ENCODE measurements at places on chromosomes 12 and 14.

DNA sequence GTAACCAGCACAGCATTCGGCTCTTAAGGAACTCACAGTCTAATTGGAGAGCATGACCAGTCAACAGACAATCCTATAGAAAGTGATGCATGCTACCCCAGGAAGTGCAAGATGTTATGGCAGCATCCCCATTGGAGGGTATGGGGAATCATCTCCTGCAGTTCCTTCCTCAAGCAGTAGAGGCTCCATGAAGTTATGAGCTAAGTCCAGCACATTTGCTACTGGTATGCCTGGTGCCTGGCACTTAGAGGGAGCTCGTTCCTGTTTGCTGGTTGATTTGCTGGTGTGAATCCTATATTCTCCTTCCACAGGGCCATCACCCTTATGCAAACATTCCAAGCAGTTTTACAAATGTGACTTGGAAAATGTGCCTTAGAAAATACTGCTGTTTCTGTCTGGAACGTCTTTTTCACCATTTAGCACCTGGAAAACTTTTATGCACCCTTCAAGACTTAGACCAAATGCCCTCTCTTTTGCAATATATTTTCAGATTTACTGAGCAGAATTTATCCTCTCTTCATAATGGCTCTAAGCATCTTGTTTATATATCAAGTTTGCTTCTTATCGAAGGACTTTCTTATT, 136.1 kb upstream of the WSCD2 start:
- DNase-seq, result no peak

GRCh38 chr12:43848786-43849185, 12.9 kb downstream of the TMEM117 start:
- no peak for DNase-seq

DNA sequence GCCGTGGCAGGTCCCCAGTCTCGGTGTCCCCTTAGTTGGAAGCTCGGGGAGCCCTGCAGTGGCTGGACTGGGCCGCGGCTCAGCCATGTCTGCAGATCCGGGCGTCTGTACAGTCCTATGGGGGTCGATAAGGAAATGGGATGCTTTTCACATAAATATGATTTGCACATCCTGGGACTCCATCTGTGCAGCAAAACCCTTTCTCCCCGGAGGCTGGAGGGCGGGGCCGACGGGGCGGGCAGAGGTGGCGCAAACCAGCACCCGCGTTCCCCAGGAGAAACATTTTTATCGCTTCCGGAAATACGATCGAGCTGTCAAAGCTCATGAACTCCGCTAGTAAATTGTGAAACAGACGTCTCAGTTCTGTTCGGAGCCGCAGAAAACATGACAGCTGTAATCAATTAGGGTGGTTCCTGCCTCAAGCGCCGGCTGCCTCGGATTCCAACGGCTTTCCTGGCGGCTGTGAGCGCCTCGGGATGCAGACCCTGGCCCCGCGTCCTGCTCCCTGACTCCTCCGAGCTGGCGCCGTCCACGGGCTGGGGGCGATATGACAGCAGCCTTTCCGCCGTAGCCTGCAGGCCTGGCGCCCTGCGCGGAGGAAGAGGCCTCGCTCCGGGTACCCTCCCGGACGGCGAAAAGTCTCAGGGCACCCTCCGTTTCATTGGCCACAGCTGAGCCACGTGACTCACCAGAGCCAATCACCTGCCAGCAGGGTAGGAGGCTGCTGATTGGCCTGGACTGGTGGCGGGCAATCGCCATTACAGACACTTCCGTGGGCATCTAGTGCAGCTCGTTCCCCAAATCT, 23.0 kb downstream of the DIO3 start:
- no peak for DNase-seq

DNA sequence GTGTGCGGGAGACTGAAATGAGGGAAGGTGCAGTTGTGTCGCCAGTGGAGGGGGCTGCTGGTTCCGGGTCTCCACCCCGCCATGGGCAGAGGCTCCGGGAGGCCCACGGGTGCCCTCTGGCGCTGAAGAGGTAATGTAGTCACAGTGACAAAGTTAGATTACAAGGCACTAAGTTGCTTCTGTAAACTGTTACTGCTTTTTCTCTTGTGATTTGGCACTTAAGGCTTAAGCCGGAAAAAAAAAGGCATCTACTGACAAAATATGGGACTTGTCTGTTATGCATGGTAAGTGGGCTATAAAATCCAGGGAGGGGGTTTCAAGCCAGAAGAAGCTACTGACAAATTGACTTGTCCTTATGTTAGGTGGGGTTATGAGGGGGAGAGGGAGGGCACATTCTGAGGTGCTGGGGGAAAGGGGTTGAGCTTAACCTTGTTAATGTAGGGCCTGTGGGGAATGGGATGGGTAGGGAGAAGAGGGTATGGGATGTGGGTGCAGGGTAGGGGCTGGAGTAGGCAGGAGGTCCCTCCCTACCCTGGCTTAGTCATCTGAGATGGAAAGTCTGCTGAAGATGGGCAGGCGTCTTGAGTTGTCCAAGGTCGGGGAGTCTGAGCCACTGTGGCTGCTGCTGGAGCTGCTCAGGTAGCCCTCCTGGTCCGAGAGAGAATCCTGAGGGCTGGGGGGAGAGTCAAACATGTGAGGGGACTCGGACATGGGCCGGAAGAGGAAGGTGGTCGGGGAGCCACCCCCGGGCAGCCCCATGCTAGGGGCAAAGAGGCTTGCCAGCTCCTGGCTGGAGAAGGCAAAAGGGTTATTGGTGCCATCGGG, 3.7 kb downstream of the ZFP36L1 start:
- no peak for DNase-seq

DNA sequence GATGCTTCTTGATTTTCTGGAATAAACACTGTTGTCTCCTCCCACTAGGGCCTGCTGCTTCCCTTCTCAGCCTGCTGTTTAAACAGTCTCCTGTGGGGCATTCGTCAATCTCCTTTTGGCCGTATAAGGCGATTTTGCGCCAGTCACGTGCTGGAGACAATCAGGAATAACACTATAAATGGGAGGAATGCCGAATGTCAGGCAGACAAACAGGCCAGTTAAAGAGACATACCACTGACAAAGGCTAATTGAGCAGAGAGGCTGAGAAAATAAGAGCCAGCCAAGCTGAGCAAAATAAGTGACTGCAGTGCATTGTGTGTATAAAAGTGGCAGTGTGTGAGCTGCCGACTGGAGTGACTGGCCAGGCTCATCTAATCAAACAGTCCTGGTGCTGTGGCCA, 23.3 kb downstream of the DMAC2L start:
- no peak for DNase-seq

- DNase-seq, result no peak
Measured at GRCh38 chr12:4281173-4281654, 7.7 kb downstream of the CCND2 start.

DNA sequence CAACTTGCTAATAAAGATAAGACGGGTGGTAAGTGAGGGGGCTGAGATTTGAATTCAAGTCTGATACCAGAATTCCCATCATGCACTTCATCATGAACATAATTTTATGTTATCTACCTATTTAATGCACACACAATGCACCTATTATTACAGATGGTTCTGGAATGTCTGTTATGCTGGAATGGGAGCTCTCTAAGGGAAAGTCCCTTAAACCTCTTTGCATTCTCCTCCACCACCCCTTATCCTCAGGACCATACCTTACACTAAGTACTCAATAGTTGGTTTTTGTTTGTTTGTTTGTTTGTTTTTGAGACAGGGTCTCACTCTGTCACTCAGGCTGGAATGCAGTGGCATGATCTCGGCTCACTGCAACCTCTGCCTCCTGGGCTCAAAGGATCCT, 7.0 kb upstream of the MSI1 start:
- DNase-seq, result no peak
